Natural killer cell treated with Interleukin-12 subunit alpha and Interleukin-12 subunit beta and Interleukin-15 and Interleukin-18, amount 100 ng/mL, for 72 hours (primary cell): ENCODE measurements at places on chromosomes 1 and 21. TPM values are rescaled to one million over a fixed set of nuclear protein-coding genes. Genes with fewer than 3 reads are reported as not detected.

DNA sequence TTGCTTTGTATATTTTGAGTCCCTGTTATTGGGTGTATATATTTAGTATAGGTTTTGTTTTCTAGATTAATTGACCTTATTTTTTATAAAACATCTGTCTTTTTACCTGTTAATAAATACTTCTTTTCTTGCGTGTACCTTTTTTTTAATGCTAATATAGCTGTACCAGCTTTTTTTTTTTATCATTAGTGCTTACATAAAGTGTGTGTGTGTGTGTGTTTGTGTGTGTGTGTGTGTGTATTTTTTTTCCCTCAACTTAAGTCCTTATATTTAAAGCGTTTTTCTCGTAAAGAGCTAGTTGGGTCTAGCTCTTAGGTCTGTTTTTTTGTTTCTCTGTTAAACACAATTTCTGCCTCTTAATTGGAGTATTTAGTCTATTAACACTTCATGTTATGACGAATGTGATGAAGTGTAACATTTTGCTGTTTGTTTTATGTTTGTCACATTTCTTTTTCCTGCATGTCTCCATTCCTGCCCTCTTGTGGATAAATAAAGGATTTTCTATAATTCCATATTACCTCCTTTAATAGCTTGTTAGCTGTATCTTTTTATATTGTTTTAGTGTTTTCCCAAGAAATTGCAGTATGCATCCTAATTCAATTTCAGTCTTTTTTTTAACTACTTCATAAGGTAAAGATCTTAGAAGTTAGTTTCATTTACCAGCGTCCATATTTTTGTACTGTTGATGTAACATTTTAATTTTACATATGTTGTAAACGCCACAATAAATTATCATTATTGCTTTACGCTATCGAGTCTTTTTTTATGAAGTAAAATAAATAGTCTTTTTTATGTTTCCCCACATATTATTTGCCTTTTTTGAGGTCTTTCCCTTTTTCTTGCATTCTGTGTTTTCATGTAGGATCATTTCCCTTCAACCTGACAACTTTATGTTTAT is 4.3 kb downstream of the PRMT2 start:
- DNase-seq, result no peak

- DNase-seq, result no peak
Observed at GRCh38 chr1:202134645-202135172, 9.8 kb downstream of the ARL8A start.

The CLEC20A gene
- total RNA-seq, result not detected

GRCh38 chr1:107936498-107937481 is 28.2 kb downstream of the VAV3 start:
- DNase-seq, result peak; percentile 82
